ENCODE measurements at places on chromosomes 6 and 20. TPM values are rescaled to one million over a fixed set of nuclear protein-coding genes. Genes with fewer than 3 reads are reported as not detected.
A peak's percentile ranks its signal among the peaks of the same experiment; 100 is the strongest.

FILIP1 gene
- total RNA-seq, result 40.2 TPM

ENPP3 gene
- 1.7 TPM for total RNA-seq

FKBP1C gene
- total RNA-seq, result 0.89 TPM

MAS1L gene
- total RNA-seq, result 0.36 TPM

DUSP15 gene
- 49.5 TPM for total RNA-seq

- DNase-seq, result no peak
Observed at GRCh38 chr6:168599769-168600330, 158.9 kb downstream of the SMOC2 start.

GRCh38 chr6:32967151-32968091, 973 bp upstream of the BRD2 start:
- DNase-seq, result no peak

DNA sequence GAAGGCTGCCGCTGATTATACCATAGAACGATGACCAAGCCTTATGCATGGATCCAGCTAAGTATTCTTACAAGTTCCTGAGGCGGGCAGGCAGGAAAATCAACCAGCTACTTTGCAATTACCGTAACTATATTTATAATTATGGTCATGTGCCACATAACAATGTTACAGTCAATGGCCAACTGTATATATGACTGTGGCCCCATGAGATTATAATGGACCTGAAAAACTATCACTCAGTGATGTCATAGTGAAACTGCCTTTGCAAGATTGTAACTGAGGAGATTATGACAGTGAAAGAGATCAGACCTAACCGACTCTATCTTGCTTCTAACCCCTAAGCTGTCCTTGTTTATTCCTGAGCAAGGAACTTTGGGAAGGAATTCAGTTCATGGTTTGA, 33.1 kb upstream of the FAM135A start:
- DNase-seq, result no peak

GRCh38 chr6:167968091-167968490, 29.4 kb upstream of the KIF25 start:
- no peak for DNase-seq

- no peak for DNase-seq
Observed at GRCh38 chr20:38590676-38591473, 9.9 kb downstream of the ADIG start.

GRCh38 chr20:50717974-50718761, 13.2 kb upstream of the PARD6B start:
- DNase-seq, result peak; percentile 53

- DNase-seq, result no peak
Observed at GRCh38 chr6:156877126-156877863, 100.1 kb downstream of the ARID1B start.

DNA sequence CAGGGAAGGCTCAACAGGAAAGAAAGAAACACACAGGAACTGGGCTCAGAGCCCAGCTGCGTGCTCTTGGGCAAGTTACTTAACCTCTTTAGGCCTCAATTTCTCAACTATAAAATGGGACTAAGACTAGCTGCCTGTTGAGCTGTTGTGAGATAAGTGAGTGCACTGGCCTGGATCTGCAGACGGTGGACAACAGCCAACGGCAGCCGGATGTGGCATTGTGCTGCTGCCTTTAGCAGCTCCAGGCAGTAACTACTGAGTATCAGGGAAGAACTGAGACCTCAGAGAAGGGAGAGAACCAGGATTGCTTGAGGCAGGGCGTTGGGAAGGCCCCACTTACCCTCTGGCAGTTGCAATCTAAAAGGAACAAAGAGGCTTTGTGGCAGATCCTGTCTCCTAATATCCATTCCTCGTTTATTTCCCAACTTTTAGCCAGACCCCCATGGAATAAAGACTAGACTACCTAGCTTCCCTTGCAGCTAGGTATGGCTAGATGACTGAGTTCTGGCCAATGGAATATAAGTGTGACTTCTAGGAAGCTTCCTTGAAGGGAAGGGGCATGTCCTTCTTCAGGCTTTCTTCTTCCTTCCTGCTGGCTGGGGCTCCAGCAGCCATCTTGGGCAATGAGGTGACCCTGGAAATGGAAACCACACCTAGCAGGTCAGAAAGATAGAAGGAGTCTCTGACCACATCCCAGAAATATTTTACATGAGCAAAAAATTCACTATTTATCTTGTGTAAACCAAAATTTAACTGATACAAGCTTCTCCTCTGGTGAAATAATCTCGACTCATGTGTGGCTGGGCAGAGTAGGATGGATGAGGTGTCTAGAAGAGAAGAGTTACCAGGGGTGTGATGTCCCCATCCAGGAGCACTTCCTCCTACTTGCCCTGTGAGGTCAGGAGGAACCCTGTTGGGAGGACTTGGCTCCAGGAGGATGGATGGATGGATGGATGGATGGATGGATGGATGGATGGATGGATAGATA, 67.6 kb downstream of the MRPL14 start:
- DNase-seq, result no peak

- DNase-seq, result no peak
Observed at GRCh38 chr6:111061508-111061907, 25.8 kb upstream of the SLC16A10 start.

DNA sequence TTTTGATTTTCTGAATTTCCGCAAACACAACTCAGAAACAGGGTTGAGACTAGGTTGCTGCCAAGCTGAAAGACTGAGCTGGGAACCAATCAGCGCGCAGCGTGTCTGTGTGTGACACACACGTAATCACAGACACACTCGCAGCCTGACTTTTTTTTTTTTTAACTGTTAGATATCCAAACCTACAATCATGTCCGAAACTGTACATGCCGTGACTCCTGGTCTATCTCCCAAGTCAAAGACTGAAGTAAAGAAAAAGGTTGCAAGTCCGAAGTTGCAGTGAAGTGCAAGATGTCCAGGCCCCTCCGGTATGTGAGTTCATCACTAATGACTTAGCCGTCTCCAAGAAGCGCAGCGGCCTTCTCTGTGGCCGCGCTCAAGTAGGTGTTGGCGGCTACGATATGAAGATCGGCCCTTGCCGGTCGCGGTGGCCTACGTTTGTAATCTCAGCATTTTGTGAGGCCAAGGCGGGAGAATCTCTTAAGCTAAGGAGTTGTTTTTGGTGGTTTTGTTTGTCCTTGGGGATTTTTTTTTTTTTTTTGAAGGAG, 108.2 kb downstream of the HFE start:
- DNase-seq, result peak; percentile 93
